ENCODE measurements at places on chromosomes 16 and 17.

- no peak for DNase-seq
These were observed 30.0 kb downstream of the WFDC1 start for GRCh38 chr16:84324434-84325262.

- DNase-seq, result no peak
These were observed 150.1 kb downstream of the RAB11FIP4 start for GRCh38 chr17:31541559-31541958.

GRCh38 chr16:67803894-67804293, 2.5 kb downstream of the RANBP10 start:
- DNase-seq, result no peak

DNA sequence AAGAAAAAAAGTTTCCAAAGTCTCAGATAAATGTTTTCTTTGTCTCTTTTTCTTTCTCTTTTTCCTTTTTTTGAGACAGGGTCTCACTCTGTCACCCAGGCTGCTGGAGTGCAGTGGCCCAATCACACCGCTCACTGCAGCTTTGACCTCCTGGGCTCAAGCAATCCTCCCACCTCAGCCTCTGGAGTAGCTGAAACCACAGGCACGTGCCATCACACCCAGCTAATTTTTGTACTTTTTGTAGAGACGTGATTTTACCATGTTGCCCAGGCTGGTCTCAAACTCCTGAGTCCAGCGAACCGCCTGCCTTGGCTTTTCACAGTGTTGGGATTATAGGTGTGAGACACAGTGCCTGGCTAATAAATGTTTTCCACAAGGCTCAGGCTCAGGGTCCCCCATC, 53.3 kb upstream of the KSR1 start:
- DNase-seq, result no peak

GRCh38 chr17:51128076-51128475, 7.4 kb upstream of the SPAG9 start:
- DNase-seq, result no peak

DNA sequence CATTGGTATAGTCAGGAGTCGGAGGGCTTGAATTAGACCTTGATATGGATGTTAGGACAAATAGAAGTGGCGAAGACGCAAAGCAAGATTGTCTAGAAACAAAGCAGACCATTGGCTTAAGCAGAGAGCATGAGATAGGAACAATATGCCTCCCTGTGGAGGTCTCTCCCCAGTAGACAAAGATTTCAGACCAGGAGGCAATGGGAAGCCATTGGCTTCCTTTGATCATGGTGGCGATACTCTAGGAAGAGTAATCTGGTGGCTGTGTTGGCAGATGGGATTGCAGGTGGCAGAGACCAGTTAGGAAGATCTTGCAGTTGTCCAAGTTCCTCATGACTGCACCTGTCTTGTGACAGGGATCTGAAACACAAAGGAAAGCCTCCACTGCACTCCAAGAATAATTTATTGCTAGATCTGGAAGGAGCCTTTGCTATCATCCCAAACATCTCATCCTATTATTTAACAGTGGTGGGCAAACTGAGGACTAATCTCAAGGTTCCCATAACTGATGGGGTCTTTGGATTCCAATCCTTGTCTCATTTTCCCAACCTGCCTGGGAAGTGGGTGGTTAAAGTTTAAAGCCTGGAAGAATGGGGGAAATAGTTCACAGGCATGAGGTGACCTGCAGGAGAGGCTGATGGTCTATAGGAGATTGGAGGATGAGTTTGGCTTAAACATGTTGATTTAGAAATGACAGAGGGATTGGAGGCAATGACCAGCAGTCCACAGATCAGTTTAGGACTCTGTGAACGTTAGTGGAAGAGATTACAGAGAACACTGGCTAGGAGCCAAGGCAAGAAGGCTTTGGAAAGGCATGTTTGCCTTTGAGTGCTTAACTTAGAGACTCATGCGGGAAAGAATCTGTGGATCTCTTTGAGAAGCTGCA, 37.0 kb downstream of the HLF start:
- DNase-seq, result no peak

DNA sequence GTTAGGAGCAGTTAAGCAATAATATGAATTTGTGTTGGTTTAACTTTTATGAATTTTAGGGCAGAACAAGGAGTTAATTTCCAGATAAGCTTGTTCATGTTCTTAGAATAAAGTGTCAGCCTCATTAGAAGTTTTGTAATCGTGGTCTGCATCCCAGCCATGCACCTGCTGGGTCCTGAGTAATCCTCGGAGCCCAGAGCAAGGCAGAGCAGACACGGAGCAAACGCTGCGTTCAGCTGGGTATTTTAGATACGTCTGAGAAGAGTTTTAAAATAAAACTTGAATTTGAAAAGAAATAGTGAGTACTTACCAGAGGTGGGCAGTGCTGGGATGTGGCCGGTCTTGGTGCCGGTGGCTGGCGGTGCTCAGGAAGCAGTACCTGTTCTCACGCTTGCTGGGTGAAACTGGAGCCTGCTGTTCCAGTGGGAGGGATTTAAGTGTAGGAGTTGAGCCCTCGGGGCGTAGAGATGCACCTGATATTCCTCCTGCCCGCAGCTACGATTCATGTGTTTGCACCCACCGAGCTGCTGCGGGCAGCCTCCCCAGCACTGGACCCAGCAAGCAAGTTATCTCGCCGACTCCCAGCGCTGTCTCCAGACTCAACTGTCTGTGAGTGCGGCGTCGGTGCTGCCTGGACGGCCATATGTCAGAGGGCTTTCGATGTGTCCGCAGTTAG, at the start of gene ZNF750:
Gene ZNF750 (minus strand): TSS at position 406 of the 676 bp plus-strand sequence. CDS start 7,568 bp downstream, outside the sequence.
- no peak for DNase-seq

DNA sequence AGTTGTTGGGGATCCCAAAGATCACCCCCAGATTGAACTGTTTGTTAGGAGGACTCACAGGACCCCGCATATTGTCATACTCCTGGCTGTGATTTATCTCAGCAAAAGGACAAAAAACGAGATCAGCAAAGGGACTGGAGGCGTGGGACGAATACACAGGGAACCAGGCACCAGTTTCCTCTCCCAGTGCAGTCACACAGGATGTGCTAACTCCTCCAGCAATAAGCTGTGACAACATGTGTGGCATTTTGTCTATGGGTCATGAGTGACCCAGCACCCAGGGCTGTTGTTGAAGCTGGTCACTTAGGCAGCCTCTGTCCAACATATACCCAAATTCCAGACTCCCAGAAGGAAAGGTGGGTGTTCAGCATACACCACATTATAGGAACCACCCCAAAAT, 60.9 kb downstream of the CPPED1 start:
- DNase-seq, result no peak

- DNase-seq, result no peak
These were observed 12.6 kb downstream of the GRB7 start for GRCh38 chr17:39750131-39751015.

DNA sequence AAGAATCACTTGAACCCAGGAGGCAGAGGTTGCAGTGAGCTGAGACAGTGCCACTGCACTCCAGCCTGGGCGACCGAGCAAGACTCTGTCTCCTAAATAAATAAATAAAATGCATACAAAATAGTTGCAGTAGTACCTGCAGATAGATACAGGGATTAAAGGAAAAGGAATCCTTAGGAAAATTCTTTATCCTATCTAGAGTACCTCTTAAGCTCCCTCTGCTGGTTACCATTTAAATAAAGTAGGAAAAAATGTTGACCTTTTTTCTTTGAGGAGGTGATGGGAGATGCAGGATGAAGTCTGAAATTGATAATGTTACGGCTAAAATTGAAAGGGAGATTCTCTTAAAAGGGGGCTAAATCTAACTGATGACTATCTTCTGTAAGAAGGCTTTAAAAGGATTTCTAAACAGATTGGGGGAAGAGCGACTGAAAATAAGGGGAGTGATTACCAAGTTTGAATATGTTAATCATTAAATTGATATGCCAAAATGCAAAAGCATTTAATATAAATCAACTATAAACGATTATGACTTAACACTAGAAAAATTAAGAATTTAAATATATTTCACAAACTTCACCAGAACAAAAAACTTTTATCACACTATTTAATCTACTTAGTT, 29.4 kb downstream of the C16orf87 start:
- peak; percentile 30 for DNase-seq

- no peak for DNase-seq
These were observed 18.3 kb downstream of the RARA start for GRCh38 chr17:40327244-40327729.

GRCh38 chr17:45048795-45049563, 2.5 kb downstream of the DCAKD start:
- no peak for DNase-seq

- no peak for DNase-seq
These were observed 48.0 kb downstream of the BAHCC1 start for GRCh38 chr17:81443269-81443668.

DNA sequence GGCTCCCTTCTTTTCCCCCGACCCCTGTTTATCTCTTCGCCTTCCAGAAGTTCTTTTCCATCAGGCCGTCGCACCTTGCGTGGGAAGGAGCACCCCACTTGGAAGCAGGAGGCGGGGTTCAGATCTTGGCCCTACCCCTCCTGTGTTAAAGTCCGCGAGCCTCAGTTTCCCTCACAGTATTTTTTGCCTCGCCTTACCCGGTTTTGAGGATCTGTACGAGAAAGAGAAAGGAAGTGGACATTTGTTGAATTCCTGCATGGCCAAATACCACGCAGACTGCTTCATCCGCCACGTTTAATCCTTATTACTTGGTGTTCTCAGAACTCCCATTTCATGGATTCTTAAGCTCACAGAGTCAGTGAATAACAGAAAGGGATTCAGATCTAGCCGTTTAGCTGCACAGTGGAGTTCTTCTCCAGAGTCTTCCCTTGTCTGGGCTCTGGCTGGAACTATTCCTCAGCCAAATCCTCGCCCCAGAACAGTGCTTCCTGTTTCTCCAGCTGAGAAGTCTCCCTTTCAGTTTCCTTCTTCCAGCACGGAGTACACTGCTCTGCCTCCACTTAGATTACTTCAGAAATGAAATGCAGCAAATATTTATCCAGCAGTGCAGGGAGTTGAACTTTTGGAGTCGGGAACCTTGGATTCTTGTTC, 590 bp downstream of the TMEM219 start:
- DNase-seq, result peak; percentile 42

GRCh38 chr16:1723450-1724147, 17.6 kb downstream of the MAPK8IP3 start:
- DNase-seq, result peak; percentile 58

DNA sequence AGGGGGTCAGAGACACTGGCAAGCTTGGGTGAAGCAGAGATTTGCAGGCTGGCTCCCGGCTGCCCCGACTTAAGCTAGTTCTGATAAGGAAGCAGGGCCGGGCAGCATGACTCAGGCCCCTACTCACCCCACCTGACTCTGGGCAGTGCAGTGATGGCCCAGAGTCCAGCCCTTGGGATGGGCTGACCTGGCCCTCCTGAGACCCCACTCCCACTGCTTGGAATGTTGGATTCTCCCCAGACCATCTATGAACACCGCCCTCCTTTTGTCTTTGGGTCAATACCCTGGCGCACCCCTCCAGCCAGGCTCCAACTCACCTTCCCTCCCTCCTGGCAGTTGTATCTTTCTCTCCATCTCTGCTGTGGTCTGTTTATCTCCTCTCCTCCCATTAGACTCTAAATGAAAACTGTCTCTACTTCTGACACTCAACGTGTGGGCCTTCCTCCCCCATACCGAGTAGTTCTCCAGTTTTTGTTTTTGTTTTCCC, 21.0 kb downstream of the LGALS3BP start:
- no peak for DNase-seq

DNA sequence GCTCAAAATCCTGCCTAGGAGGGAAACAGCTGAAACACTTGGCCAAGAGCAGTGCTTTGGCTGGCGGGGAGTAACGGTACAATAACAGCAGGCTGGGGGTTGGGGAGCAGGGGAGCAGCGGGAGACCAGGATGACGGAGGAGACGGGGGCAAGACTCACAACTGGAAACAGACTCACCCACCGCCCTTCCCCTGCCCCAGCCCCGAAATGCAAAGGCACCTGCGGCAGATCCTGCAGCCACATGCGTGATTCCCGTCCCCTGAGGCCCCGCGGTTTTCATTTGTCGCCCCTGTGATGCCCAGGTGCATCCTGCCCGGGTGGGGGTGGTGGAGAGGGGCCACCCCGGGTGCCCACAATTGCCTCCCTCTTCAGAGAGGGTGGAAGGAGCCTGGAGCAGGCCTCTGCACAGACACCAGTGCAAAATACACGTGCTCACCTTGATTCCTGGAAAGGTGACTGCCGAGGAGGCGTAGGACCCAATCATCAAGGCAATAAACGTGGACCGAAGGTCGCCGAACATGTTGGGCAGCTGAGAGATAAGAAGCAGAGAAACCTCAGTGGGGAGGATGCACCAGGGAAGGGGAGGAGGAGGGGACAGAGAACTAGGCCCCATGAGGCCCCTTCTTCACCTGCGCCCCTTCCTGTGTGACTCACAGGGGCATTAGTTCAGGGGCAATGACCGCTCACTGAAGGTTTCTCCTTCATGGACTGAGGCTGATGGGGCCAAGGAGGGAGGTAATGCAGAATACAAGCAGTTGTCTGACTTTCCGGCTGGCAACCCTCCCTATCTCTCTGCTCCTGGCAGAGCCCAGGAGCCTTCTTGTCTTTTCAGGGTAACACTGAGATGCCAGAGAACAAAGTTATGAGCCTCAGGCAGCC, 30.4 kb upstream of the PITPNA start:
- peak; percentile 32 for DNase-seq

GRCh38 chr16:77062878-77063675, 127.9 kb upstream of the MON1B start:
- no peak for DNase-seq

DNA sequence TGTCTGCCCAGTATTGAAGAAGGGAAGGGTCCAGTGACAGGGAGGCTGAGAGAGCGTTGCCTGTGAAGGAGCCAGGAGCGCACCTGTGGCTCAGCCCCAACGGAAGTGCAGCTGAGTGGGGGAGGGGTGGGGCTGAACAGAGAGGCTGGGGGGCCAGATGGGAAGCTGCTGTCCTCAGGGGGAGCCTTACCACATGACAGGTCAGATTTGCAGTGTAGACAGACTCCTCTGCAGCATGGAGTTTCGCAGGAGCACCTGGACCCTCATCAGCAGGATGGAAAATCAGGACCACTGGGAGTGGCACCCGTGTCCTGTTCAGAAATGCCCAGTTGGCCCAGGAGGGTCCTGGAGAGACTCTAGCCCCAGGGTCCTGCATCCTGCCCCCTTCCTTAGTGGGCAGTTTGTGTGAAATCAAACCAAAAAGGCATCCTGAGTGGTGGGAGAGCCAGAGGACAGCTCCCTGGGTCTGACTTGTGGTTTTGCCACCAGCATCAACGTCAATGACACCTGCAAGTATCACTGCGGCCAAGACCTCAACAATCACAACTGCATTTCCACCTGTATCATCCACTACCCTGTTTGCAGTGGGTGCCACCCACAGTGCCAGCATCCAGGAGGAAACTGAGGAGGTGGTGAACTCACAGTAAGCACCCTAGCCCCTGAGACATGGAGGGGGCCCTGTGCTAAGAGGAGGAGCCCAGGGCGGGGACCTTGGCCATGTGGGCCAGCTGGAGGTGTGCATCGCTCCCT, 7.8 kb downstream of the CD300A start:
- DNase-seq, result no peak

GRCh38 chr16:89906140-89907025, 12.3 kb upstream of the MC1R start:
- no peak for DNase-seq
